ENCODE measurements at places on chromosomes 2 and 18.

DNA sequence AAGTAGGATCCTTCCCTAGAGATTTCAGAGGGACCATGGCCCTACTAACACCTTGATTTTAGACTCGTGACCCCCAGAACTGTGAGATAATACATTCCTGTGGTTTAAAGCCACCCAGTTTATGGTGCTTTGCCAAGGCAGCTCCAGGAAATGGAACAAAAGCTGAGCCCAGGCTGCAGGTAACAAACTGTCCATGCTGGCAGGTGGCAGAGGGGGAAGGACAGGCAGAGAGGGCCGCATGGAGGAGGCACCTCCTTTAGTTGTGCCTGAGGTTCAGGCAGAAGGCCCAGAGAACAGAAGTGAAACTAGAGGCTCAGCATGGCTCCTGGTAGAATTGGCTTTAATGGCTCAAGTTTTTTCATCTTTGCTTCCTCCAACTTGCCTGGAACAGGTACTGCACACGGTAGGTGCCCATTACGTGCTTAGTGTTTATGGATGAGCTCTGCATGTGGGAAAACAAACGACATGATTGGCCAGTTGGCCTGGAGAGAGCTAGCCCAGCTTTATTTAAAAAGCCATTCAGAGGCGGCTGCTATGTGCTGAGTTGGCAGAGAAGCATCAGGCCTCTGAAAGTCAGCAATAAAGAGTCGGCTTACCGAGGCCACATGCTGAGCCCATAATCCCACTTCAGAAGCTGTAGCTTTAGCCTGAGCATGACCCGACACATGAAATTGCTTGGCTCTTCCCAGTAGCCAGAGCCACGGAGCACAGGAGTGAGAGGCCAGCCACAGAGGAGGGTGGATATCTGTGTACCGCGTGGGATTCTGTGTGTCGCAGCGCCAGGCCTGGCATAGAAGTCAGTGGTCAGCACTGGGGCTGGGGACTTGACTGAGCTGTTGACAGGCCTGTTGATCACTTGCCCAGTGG, 36.5 kb downstream of the HS1BP3 start:
- DNase-seq: no peak

DNA sequence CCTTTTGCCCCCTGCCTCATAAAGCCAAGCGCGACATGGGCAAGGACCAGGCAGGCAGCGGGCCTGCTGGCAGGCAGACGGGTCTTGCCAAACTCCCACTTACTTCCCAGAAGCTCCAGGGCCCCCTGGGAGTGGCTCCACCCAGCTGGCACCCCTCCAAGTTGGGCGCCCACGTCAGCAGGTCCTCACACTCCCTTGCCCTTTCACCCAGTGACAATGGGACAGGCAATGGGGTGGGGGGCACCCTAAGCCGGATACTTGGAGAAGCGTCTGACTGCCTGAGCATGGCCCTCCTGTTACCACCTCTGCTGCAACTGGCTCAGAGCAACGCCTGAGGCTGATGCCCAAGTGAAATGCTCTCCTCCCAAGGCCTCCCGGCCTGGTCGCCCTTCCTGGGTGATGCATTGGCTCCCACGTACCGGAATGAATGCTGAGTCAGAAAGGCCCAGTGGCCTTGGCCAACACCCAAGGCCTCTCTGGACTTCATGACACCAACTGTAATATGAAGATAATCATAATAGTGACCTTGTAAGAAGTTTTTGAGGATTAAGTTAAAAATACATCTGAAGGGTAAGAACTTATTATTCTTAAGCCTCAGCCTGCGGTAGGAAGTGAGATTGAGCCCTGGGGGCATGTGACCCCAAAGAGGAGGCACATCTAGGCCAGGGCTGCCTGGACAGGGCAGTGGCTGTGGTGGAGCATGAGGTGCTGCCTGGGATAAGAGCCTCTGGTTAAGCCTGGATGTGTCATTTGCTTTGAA, 31.6 kb downstream of the KCNK3 start:
- peak; percentile 61 for DNase-seq

GRCh38 chr18:45403341-45404049, 211.8 kb upstream of the SLC14A2 start:
- DNase-seq: no peak

DNA sequence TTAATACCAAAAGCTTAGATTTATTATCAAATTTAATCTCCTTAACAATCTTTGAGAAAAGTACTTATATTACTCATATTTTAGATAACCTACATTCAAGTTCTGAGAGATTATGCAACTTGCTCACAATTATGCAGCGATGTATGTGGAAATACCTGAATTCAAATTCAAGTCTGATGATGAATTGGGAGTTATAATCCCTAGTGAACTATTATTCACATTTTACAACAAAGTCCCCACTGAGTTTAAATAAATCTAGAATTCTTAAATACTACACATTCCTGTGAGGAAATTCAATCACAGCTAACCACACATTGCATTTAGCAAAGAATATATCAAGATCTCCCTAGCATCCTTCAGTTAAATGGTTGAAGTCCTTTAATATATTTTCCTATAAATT, 278.4 kb downstream of the NOL4 start:
- no peak for DNase-seq

DNA sequence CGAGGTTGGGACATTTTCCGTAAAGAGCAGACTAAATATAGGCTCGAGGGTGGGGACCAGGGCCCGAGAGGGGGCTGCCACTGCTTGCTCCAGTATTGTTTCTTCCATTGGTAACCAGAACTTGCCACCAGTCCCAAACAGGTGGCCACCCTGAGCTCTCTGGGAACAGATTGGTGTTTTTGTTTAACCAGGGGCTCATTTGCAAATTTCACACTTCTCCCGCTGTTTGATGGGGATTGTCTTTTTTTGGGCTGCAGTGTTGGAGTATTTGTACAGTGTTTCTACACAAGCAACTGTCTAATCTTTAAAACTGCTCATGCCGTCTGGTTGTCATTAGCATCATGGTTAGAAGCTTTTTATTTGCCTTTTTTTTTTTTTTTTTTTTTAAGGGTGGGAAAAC, 8.5 kb downstream of the AGAP1 start:
- DNase-seq: no peak

DNA sequence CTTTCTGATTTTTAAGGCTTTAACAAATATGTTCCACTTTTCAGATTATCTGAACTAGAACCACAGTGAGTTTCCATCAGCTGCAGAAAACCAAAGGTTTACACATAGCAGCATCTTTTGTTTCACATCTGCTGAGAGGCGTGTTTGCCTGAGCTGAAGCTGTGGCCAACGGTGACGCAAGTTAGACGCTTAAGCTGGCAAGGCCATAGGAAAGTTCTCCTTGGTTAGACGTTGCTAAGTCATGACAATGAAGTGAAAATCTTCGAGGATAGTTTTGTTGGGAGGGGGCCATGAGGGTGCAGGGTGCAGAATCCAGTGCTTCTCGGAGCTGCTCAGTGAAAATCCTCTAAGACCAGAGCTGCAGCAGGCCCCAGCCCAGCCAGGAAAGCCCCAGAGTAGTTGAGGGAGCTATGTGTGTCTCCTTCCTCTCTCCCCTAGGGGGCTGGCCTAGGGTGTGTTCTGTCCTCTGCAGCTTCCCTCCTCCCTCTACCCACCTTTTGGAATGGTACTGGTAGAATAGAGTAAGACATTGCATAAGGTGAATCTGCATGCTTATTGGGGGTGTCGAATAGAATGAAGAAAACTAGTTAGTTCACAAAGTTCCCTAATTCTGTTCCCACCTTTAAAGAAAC, 105.4 kb downstream of the FHOD3 start:
- DNase-seq: peak; percentile 75

DNA sequence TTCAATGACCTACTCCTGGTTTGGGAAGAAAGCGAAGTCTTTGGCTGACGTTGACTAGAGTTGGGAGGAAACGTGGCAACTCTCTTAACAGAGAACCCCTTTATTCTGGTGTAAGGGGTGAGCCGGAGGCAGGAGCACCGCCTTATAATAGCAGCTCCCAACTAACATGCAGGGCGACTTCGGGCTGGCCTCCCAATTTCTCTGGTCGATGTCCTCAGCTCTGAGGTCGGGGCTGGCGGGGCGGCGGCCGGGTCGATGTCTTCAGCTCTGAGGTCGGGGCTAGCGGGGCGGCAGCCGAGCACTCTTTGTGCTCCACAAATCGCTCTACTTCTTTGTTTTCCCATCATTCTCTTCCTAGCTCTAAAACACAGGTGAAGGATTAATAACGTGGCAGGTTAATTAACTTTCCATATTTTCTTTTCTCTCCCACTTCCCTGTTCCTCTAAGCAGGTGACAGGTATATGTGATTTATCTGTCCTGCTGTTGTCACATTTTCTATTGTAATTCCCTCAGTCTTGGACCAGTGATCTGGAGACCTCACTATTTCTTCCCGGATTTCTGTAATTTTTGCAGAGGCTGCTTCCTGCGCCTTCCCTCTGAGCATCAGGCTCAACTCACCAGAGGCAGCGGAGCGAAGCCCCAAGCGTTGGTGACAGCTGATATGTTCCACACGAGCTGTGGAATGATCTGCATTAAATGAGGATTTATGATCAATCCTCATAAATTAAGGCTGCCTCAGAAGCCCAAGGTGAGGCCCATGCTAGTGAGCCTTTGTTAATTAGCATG, 64.3 kb downstream of the ACKR3 start:
- no peak for DNase-seq

- DNase-seq: peak; percentile 35
These were observed 81.1 kb upstream of the CD302 start for GRCh38 chr2:159879051-159879604.

- no peak for DNase-seq
These were observed 181.2 kb downstream of the ATAD2B start for GRCh38 chr2:23745726-23746105.

DNA sequence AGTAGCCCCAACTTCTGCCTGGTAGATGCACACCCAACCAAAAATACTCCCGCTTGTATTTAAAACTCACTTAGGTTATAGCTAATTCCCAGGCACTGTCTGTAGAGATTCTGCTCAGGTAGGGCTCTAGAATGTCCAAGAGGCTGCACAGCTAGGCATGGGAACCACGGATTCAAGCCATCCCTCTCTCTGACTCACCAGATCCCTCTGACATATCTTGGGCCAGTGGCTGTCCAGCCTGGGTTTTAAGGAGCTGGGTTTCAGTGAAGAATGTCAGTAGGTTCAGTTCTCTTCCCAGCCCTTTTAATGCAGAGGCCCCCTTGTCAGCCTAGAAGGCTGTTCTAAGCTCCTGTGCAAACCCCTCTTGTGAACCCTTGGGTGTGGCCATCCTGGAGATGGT, 15.9 kb upstream of the IL1R1 start:
- no peak for DNase-seq

GRCh38 chr18:43587538-43588153, 310.4 kb upstream of the SYT4 start:
- peak; percentile 10 for DNase-seq

GRCh38 chr2:241150660-241151530, 628 bp downstream of the PPP1R7 start:
- DNase-seq: no peak

GRCh38 chr2:129885735-129886134, 93.7 kb upstream of the RAB6C start:
- no peak for DNase-seq

DNA sequence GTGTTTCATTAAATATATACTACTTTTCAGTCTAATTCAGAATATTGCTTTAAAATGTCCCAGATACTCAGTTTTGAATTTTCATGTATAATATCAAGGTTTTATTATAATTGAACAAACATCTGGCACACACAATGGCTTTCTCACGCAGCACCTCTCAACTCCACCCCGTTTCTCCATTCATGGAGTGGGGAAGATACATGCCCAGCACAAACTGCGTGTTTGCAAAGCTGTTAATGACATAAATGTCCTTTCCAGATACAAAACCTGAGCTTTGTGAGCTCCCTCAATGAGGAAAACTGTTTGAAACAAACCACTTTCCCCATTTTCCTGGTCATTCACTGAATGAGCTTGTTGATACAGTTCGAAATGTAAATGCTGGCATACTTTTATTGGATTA, 150.3 kb upstream of the RASGRP3 start:
- no peak for DNase-seq

- DNase-seq: no peak
These were observed 11.1 kb upstream of the IL1RN start for GRCh38 chr2:113116100-113116958.

GRCh38 chr18:13362607-13363006, 144.0 kb downstream of the LDLRAD4 start:
- DNase-seq: no peak

DNA sequence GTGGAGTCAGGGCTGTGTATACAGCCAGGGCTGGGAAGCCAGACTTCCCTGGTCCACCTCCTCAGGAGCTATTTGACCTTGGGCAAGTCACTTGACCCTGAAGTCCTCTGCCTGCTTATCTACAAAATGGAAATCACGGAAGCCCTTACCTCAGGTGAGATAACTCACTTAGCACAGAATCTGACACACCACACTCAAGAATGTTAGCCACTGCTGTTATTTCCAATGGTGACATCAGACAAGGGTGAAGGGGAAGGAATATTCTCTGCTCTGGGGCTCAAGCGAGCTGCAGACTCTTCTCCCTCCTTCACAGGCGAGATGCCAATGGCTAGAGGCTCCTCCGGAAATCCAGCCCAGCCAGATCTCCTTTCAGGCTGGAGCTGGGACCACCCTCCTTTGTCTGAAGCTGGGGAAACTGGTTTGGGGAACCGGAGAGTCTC, 189.6 kb downstream of the HAUS1 start:
- no peak for DNase-seq

- no peak for DNase-seq
These were observed 511.6 kb downstream of the PLCL1 start for GRCh38 chr2:198315791-198316630.

DNA sequence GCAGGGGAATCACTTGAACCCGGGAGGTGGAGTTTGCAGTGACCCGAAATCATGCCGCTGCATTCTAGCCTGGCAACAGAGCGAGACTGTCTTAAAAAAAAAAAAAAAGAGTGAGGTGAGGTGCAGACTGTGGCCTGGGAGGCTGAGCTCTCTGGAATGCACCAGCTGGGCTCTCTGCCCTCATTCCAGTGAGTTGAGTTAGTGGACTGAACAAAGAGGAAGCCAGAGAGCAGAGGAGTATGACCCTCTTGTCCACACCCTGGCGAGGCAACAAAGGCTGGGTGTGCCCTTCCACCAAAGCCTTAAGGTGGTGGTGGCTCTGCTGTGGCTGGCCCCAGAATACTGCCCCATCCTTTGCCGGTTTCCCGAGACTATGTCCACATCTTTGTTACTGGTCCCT, 71.3 kb upstream of the ACKR3 start:
- no peak for DNase-seq
